ENCODE measurements at places on chromosomes 3 and 15. TPM values are rescaled to one million over a fixed set of nuclear protein-coding genes. Genes with fewer than 3 reads are reported as not detected.

The PLOD2 gene
- total RNA-seq, result 25.6 TPM

The ARGFX gene
- total RNA-seq, result not detected

The POLQ gene
- total RNA-seq, result 8.4 TPM

The ALDH1A2 gene
- total RNA-seq, result 3.4 TPM

The SNTN gene
- not detected for total RNA-seq

The ARRDC4 gene
- total RNA-seq, result 14.0 TPM

The LYSMD2 gene
- 13.0 TPM for total RNA-seq

The PTPRG gene
- total RNA-seq, result 16.4 TPM

The GOLGA8R gene
- total RNA-seq, result 0.66 TPM

Data from esophagus squamous epithelium (tissue), 5 donors.